Glomerular endothelial cell (primary cell): ENCODE measurements at places on chromosomes 2 and 18.

GRCh38 chr2:121152861-121153260, 132.1 kb downstream of the TFCP2L1 start:
- DNase-seq = no peak

DNA sequence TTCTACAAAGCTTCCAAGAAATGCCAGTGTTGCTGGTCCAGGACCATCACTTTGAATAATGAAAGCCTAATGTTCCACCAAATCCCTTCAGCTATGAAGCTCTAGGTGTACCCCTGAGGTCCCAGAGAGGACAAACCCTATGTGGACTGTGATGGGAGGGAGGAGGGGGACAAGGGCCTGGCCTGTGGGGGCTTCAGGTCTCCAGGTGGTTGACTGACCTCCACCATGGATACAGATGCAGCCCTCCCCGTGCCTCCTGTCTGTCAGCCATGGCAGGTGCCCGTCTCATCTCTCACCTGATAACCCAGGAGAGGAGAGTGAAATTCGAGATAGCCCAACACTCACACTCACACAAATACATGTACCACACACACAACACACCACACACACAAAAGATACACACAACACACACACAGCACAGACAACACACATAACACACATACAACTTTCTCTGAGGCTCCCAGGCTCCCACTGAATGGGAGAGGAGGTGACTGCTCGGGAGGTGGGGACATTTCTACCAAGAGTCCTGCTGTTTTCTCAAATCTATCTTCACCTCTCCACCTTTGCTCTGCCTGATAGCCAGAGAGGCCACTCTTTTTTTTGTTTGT, 12.8 kb upstream of the RHOB start:
- no peak for DNase-seq

DNA sequence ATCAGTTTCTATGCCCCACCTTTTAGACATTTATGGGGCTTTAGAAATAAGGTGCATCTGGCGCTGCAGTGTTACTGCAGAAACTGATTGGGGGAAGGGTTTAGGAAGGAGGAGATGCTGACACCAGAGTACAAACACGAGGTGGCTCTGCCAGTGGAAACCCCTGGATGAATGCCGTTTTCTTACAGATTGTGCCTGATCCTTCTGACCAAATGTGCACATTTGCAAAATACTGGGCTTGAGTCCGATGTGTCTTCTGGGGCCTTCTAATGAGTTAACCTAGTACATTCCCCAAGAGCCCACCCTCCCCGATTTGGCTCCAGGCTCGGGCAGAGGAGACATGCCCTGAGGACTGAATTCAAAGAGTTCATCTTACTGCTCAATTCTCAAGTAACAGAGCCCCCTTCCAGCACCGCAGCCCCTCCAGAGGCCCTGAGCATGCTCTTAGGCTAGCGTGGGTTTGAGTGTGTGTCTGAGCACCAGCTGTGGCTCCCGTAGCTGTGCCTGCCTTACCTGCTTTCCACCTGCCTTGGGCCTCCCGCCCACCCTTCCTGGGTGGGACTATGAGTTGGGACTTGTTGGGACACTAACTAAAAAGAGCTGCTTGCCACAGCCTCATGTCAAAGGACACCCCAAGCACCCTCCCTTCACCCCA, 116.7 kb upstream of the COPS8 start:
- no peak for DNase-seq

DNA sequence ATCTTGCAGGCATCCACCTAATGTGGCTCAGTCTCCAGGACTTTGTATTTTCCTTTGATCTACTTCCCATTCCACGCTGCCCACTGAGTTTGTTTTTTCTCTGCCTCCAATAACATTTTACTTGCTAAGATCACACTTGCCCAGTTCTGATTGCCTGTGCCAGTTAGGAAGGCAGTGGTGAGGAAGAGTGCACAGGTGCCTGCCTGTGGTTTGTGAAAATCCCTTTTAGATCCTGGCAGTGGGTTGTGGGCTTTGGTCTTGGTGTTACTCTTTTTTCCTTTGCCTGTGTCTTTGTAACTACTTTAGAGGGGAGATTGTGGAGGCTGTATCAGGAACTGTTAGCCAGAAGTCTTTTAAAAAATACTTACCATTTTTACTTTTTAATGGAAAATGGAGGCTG, 36.9 kb upstream of the KCNG2 start:
- DNase-seq = no peak

- DNase-seq = no peak
These were observed 39.9 kb downstream of the MAP3K2 start for GRCh38 chr2:127347734-127348392.

DNA sequence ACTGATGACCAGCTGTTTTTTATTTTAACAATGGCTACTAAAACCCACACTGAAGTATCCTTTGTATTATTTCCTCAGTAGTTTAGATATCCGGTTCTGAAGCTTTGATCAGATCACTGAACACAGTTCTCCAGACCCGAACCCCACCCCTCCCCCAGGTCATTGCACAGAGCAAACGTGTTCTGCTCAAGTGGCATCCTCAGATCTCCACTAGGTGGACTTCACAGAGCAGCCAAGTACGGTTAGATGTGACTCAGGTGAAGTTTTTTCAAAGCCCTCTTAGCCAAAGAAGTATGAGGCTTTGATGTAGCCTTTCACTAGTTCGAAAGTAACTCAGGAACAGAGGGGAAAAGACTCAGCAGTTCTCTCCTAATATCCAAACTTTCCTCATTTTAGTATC, 142.7 kb upstream of the NRP2 start:
- no peak for DNase-seq

GRCh38 chr18:13849791-13850190, 25.8 kb downstream of the MC5R start:
- DNase-seq = no peak

- DNase-seq = no peak
These were observed 15.2 kb upstream of the SCYGR1 start for GRCh38 chr2:227402959-227403358.
